Posterior cingulate gyrus (tissue), 11 donors: ENCODE measurements at places on chromosomes 1 and 21.

DNA sequence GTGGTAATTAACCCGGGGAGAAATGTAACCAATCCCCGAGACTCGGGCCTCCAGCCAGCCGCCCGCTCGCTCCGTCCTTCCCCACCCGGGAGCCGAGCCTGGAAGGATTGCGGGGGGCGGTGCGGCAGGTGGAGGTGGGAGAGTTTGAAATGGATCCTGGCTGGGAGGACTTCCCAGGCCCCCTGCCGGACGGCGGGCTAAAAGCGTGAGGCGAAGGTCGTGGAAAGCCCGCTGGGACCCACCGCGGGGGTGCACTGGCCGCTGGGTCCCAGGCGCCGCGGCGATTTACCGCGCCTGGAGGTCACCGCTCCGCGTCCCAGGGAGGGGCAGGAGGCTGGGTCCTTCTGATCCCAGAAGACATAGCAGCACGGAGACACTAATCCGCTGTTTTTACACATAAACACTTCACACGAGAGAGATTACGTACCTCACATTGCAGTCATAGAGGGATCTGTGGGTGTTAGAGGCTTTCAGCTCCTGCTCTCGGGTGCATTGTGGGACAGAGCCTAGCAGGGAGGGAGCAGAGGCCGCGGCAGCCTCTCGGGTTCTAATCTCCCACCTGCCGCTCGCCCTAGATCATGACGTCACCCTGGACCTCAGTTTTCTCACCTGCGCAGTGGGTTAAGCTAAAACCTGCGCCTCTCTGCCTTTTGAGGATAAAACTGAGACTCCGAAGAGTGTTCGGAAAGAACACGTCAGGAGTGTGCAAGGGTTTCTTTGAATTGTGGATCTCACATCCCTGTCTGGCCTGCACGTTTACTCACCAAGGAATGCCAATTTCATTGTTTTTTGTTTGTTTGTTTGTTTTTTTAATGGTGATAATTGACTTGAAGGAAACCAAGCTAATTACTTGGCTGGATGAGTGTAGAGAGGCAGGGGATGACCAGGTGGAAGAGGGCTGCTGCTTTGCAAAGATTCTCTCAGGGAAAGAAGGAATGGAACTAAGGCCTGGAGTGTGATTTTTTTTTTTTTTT is 17.1 kb upstream of the TMEM9 start:
- DNase-seq: peak; percentile 28

- DNase-seq: no peak
Observed at GRCh38 chr1:30413111-30413440, 310.3 kb downstream of the MATN1 start.

DNA sequence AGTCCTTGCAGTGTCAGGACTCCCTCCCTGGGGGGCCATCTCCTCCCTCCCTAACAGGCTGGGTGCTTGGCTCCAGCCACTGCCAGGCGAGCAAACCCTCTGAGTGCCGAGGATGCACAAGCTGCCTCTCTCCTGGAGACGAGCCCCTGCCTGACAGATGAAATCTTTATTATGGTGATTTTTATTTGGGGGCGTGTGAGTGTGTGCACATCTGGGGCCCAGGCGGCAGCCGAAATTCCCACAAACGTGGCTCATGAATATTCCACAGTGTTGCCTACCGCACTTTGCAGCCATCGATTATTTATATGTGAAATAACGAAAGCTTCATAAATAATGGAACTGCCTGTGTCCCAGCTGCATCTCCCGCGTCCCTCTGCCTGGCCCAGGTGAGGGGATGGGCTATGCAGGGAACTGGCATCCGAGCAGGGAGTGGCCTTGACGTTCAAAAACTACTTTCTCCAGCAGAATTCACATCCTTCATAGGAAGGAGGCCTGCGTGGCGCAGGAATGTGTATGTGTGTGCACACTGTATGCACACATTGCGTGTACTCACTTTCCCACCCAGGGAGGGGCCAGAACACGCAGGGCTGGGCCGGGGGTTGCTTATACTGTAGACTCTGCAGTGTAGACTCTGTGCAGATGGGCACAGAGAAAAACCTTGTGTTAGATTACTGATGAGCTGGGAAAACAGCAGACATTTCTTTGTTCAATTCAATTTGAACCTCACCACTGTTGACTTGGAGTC is 73.1 kb downstream of the UBIAD1 start:
- DNase-seq: no peak

DNA sequence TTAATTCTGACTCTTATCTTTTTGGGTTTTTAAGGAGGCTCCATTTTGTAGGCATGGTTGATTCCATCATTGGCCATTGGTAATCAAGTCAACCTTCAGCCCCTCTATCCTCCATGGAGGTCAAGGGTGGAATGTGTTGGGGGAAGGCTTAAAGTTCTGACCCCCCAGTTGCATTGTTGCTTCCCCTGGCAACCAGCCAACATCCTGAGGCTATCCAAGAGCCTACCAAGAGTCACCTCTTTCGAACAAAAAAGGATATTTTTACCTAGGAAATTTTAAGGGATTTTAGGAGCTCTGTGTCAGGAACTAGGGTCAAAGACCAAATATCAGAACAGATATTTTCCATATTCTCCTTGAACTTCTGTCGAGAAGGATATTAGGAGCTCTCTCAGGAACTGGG is 251.8 kb downstream of the RYR2 start:
- DNase-seq: no peak

DNA sequence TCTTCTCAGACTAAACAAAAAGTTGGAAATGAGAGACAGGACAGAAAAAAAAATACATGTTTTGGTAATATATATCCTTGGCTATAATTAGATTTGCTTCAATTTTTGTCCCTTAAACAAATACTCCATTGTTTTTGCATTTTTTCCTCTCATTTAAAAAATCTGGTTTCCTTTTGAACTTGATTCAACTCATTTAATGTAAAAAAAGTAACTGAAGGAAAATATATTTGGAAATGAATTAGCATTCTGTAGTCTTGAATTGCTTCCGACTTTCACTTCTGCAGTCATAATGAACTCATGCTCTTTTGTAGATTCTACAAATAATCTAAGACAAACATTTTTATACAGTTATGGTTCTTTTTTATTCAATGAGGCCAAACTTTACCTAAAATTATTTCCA is 309.1 kb downstream of the HMCN1 start:
- no peak for DNase-seq

GRCh38 chr1:204128964-204129896 is 22.6 kb downstream of the ETNK2 start:
- DNase-seq: peak; percentile 48

- no peak for DNase-seq
Observed at GRCh38 chr1:233459470-233459945, 132.0 kb downstream of the MAP3K21 start.

- DNase-seq: no peak
Observed at GRCh38 chr1:3018576-3018975, 2.7 kb upstream of the ACTRT2 start.

DNA sequence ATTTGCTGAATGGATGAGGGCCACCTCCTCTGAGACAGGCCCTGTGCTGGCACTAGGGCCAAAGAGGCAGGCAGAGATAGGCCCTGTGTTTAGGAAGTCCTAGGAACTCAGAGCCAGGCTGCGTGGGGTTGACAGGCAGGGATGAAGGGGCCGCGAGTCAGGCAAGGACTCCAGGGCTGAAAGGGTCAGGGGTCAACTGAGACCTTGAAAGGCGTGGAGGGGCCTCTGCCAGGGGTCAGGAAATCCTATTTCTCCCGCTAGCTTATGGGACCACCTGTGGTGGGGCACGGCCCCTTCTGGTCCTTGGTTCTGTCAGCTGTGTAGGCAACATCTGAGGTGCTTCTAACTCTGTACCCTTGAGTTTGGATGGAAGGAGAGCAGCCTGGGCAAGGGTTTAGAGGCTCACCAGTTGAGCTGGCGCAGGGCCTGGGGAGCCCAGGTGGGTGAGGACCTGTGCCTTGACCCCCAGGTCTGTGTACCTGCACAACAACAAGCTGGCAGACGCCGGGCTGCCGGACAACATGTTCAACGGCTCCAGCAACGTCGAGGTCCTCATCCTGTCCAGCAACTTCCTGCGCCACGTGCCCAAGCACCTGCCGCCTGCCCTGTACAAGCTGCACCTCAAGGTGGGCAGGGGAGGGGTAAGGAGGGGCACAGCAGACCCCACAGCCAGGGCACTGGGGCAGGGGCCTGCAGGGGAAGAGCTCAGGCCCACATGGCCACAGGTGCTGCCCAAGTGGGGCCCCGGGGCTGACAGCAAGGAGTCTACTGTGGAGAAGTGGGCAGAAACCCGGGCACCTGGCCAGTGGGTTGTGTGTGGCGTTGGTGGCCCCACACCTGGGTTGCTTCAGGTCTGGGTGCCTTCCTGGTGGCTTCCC is 14.9 kb downstream of the PODN start:
- peak; percentile 80 for DNase-seq

- no peak for DNase-seq
Observed at GRCh38 chr21:29238053-29238966, 60.4 kb upstream of the BACH1 start.

DNA sequence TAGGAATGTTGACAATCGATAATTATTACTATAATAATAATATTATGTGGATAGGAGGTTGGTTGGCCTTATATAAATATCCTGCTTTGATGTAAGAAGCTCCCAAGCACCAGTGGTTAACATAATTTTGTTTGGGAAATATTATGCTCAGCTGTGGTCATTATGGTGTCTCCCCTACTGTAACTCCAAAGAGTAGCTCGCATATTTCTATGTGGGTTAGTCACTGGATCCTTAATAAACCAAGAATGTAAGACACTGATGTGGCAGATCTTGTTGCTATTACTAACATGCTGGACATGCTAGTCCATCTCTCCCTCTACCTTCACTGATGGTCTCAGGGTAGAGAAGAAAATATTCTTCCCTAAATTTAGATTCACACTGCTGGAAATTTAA is 79.2 kb upstream of the RALGPS2 start:
- no peak for DNase-seq

DNA sequence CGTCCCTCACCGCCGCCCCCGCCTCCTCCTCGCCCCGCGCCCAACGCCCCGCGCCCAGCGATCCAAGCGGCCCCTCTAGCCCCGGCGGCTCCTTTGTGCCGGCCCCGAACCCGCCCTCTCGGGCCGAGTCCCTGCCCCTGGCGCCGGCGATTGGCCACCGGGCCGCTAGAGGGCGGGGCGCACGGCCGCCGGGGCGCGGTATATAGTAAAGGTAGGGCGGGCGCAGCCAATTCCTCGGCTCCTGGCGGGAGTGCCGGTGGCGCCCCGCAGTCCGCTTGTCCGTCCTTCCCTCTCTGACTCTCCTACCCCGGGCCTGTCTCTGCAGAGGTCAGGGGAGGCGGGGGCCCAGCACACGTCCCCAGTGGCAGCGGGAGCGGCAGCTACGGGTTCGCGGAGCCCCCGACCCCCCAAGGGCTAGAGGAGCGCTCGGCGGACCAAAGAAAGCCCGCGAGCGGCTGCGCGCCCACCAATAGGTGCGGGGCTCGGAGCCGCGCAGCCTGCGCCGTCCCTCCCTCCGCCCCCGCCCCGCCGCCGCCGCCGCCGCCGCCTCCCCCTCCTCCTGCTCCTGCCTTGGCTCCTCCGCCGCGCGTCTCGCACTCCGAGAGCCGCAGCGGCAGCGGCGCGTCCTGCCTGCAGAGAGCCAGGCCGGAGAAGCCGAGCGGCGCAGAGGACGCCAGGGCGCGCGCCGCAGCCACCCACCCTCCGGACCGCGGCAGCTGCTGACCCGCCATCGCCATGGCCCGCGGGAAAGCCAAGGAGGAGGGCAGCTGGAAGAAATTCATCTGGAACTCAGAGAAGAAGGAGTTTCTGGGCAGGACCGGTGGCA is at the start of gene ATP1B1:
Gene ATP1B1, plus strand, starts transcription at position 596 of the 826 bp plus-strand sequence. Its CDS starts 140 bp downstream, at position 736.
- DNase-seq: peak; percentile 89

- no peak for DNase-seq
Observed at GRCh38 chr1:223508796-223509195, 115.6 kb downstream of the CCDC185 start.

DNA sequence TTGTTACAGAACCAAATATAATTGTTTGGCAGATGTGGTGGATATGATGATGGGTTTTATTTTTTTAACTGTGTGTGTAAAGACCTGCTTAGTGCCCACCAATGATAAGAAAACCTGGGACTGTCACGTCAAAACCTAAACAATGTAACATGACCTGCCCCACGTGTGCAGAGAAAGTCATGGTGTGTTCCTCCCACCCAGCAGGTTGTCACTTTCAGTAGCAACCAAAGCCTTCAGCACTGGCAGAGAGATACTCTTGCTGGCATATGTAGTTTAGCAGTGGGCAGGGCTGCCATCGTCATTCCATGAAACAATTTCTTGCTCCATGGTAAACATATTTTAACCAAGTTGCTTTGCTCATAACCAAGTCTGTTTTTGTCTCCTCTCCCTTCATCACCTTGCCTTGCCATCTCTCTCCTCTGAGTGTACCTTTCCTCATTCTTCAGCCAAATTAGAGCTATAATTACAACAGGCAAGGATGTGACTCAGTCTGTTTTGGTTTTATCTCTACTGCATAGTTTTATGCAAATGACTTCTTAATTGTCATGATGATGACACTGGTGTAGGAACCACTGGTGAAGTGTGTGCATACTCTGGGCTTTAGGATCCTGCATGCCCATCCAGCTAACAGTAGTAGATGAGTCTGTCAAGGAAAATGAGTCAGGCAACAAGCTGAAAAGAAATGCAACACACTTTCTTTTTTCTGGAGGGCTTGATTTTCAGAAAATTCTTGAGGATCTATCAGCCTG is 150.3 kb downstream of the EDEM3 start:
- no peak for DNase-seq

- DNase-seq: no peak
Observed at GRCh38 chr21:21661741-21662140, 663.5 kb downstream of the NCAM2 start.

GRCh38 chr1:243267471-243267880 is 11.6 kb downstream of the SDCCAG8 start:
- DNase-seq: no peak

GRCh38 chr1:41580021-41580420 is 95.5 kb upstream of the EDN2 start:
- DNase-seq: no peak
